CD4-positive, alpha-beta T cell treated with Interleukin-2 at 100 ng/mL for 4 hours (primary cell): ENCODE measurements at places on chromosomes 1 and 21.

DNA sequence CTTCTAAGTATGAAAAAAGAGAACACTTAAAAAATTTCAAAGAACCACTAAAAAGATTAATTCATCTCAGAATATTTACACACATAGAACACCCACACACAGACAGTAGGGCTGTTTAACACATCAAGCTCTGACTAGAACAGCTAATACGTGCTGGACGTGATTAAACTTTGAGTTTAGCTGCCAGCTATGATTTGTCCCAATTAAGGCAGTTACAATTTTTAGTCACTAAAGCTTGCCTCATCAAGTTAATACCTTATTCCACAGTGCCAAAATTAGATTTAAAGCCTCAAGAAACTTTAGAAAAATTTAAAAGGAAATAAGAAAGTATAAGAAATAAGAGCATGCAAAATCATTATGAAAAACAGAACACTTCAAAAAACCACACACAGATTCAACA, 18.9 kb downstream of the SLC16A1 start:
- DNase-seq = no peak

GRCh38 chr1:17080880-17081279, 27.0 kb upstream of the SDHB start:
- no peak for DNase-seq

DNA sequence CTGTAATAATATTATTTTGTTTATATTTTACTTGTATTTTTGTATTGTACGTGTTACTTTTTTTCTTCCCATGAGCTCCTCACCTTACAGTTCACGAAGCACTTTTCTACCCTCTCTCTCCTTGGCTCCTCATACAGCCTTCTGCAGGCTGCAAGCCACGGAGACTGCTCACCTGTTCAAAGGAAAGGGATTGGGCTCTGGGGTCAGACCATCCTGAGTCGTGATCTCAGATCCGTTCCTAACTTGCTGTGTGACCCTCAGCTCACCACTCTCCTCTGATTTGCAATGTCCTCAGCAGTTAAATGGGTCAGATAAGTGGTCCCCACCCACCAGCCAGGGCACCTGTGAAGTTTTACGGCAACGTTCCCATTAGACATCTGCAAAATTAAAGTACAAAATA, 54.1 kb downstream of the VWA5B1 start:
- DNase-seq = no peak

DNA sequence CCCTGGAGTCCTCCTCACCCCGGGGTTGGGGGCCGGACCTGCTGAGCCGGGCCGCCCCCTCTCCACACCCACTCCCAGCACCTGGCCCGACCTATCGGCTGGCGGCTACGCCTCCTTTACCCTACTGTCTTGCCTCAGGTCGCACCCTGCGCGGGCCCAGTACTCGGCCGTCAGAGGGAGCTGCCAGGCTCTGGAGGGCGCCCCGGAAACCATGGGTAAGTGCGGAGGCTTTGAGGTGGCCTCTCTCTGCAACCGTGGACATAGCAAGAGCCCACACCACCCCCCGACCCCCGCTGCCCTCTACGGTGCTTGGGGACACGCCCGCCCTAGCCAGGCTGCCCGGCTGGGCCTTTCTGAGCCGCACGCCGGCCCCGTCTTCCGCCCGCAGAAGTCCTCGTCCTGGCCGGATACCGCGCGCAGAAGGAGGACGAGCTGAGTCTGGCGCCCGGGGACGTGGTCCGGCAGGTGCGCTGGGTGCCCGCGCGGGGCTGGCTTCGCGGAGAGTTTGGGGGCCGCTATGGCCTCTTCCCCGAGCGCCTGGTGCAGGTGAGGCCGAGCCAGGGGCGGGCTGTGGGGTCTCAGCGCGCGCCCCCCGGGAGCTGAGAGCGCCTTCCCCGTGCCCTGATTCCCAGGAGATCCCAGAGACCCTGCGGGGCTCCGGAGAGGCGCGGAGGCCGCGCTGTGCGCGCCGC, at the start of gene SH3D21:
Gene SH3D21, plus strand, starts transcription at position 159 of the 692 bp plus-strand sequence. Its CDS starts 53 bp downstream, at position 212.
- DNase-seq = peak; percentile 50

GRCh38 chr1:246482805-246483568, 24.1 kb downstream of the SMYD3 start:
- DNase-seq = no peak

GRCh38 chr1:21668232-21668950, 766 bp downstream of the RAP1GAP start:
- DNase-seq = no peak
